ENCODE measurements at places on chromosomes 6 and 20.

DNA sequence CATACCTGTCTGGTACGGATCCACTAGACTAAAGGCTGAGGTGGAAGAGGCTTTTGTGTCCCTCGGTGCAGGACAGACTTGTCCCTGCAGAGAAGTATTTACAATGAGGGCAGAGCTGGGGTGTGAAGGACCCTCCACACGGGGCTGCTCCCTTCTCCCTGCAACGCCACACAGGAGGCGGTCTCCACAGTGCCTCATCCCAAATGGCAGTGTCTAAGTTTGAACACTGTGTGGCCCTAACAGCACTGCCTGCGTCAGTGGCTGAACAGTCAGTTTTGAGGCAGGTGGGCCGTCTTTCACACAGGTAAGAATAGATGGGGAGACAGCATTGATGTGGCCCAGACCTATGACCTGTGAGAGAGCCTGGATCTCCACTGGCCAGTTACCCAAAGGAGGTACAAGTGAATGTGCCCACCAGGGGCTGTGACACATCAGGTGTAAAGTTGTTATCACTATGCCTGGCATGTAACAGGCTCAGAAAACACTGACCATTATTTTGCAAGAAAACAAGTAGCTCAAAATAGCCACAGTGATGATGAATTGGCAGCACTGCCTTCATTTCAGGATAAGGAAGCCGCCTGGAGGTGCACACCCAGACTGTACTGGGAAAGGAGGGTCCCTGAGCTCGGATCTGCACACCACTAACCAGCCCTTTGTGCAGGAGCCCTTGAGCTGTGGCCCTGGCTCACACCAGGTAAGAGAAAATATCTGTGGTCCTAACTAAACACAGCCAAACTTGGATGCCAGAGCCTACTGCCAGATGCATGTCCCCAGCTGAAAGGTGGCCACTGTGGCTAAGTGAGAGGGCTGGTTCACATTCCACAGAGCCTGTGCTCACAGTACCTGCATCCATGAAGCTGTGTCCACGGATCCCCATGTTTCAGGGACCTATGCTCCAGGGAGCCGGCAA lies 246.7 kb downstream of the DLL1 start:
- DNase-seq, result no peak

GRCh38 chr20:50427719-50428083 lies 82.5 kb upstream of the PTPN1 start:
- DNase-seq, result no peak

DNA sequence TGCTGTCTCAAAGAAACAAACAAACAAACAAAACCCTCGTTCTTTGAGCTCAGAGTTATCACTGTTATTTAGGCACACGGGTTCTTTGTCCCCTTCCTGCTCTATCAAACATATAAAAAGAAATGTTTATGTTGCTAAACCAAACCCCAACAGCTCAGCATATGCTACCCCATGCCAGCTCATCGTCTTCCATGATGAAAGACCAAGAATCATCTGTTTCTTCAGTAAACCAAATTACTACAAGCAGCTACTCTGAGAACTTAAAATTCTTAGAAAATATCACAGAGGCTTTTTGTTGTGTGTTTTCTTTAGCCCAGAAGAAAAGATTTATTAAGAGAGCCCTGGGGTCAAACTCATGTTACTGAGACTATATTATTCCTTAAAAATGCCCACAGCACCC lies 4.7 kb downstream of the TRERF1 start:
- no peak for DNase-seq

DNA sequence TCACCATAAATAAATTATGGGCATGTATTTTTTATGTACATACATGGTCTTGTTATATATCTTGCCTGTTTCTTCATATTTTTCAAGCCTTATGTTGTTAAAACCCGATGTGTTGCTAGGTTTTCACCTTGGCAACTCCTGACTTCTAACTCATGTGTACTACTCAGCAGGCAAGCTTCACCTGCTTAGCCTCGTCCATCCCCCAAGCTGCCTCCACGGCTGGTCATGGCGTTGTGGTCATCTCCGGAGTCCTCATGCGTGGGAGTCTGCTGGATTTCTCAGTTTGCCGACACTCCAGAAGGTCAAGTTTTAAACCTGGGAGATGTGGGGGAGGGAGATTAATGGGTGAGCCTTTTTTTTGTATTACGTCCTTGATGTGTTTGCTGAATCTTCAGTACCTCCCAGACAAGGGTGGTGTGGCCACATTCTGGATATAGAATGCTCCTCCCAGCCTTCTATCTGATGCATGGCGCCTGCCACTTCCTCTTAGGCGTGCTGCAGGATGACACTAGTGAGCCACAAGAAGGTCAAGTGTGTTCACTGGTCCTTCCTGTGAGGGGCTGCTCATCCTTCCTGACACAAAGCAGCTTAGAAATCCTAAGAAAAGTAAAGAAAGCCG lies 26.6 kb upstream of the EDN3 start:
- DNase-seq, result no peak

- peak; percentile 89 for DNase-seq
Observed at GRCh38 chr6:3386374-3386857, 70.4 kb downstream of the SLC22A23 start.

DNA sequence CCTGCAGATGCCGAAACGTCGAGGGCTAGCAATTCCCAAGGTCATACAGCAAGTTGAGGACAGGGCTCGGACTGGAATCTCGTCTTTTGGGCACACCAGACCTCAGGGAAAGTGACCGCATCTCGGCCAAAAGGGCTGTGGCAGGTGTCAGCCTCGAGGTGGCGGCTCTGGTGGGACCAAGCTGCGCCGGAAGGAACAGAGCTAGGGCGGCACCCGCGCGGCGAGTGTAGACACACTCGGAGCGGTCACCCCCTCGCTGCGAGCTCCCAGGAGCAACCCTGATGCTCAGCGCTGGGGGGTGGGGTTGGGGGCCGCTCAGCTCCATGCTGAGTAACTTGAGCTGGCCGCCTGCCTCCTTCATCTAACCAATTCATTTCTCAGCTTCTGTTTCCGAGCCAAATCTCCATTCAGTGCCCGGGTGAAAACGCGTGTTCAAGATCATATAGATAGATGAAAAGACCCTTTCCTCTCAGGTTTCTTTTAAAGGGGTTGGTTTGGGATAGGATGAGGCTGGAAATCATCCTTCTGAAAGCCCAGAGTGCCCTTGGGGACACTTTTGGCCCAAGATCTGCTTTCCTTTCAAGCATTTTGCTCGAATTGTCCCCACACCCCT lies 2.2 kb upstream of the TUBB2B start:
- DNase-seq, result no peak

- DNase-seq, result no peak
Observed at GRCh38 chr6:78465059-78465634, 402.2 kb upstream of the IRAK1BP1 start.

- DNase-seq, result no peak
Observed at GRCh38 chr20:64093013-64093503, 8.9 kb upstream of the LKAAEAR1 start.

DNA sequence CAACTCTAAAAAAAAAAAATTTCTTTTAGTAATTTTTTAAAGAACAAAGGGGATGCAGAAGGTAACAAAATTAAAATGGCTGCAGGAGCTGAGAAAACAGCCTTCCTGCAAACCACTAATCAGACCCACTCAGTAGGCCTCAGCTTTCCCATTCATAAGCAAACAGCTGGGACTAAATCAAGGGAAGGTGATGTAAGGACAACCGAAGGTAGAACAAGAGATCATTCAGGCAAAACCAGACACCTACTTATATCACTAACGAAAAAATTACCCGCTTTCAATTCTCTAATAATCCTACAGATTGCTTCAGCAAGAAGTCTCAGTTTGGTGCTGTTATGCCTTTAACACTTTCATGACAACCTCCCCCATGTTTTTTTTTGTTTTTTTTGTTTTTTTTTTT lies 124.0 kb downstream of the ZMYND8 start:
- DNase-seq, result no peak

GRCh38 chr6:84791927-84792326 lies 27.5 kb upstream of the TBX18 start:
- DNase-seq, result no peak

DNA sequence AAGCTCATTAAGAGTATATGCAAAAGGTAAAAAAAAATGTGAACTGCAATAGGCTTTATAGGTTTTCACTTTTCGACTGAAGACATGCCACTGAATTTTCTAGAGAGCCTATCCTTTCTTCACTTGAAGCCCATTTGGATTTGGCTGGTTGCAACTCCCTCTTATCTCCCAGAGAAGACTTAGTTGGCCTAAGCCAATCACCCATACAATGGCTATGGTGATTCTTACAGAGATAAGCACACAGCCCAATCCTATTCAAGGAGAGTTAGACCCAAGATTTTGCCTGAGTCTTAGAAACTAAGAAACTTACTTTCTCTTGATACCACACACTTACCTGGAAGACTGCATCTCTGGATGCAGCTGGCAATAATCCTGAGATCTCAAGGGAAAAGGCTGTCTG lies 167.3 kb upstream of the PTCHD4 start:
- DNase-seq, result no peak

DNA sequence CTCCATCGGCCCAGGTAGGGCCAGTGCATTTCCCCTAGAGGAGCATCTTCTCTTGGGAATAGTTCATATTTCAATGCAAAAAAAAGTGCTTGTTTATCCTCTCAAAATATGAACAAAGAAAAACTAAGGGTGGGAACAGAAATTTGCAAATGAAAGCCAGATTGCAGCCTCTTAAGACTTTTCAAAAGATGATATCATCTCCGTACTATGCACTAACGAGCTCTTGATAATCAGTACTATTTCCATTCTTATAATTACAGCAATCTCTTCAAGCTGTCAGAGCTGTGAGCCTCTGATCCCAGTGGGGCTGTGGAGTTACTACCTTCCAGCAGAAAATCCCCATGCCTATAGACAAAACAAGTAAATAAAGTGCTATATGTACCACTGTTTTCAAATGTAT lies 77.1 kb downstream of the SOD2 start:
- DNase-seq, result no peak

GRCh38 chr6:36848658-36849441 lies 9.6 kb upstream of the CPNE5 start:
- DNase-seq, result no peak

DNA sequence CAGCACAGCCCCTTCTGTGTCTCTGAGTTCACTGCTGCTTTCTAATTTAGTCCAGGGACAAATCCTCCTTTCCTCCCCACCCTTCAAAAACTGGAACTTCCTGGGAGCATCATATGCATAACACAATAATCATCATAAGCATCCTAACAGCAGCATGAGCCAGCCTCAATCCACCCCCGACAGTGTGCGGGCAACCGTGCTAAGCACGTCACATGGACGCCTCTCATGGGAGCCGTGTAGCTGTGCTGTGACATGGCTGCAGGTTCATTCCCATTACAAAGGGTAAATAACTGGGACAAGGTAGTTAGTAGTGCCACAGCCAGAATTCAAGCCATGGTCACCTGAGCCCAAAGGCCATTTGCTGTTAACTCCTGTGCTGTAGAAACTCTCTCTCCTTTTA lies 24.5 kb upstream of the ULBP3 start:
- no peak for DNase-seq

GRCh38 chr6:7261852-7262461 lies 51.0 kb downstream of the SSR1 start:
- no peak for DNase-seq

GRCh38 chr20:32354592-32355416 lies 3.3 kb upstream of the ASXL1 start:
- DNase-seq, result no peak

DNA sequence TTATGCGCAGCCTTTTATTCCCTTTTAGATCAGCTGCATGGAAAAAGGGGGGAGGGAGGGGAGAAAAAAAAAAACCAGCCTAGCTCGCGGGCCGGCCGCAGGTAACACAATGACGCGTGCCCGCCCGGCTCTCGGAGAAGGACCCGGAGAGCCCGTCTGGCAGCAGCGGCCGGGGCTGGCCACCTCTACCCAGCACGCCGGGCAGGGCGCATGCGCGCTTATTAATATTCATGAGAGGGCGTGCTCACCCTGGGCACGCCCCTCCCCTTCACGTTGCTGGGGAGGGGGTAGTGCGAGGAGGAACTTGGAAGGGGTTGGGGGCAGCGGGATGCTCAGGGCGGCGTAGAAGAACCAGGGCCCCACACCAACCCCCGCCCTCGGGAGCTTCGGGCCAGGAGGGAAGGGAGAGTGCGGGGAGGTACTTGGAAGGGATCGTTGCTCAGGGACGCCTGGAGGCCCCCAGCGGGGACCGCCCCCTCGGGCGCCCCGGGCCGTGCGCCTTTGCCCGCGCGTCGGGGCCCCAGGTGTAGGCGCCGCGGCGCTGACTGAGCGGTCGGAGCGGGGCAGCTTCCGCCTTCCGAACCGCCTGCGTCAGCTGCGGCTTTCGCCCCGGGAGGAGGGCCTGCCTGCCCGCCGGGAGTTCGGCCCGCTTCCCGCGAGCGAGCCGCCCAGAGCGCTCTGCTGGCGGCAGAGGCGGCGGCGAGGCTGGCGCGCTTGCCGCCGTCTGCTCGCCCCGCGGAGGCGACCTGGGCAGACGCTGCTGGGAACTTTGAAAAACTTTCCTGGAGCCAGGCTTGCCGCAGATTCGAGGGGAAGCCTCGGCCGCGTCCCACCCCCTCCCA lies at the start of gene JAG1:
Gene JAG1 (minus strand): TSS at position 158 of the 842 bp plus-strand sequence. CDS start 469 bp downstream, outside the sequence.
- DNase-seq, result peak; percentile 77

DNA sequence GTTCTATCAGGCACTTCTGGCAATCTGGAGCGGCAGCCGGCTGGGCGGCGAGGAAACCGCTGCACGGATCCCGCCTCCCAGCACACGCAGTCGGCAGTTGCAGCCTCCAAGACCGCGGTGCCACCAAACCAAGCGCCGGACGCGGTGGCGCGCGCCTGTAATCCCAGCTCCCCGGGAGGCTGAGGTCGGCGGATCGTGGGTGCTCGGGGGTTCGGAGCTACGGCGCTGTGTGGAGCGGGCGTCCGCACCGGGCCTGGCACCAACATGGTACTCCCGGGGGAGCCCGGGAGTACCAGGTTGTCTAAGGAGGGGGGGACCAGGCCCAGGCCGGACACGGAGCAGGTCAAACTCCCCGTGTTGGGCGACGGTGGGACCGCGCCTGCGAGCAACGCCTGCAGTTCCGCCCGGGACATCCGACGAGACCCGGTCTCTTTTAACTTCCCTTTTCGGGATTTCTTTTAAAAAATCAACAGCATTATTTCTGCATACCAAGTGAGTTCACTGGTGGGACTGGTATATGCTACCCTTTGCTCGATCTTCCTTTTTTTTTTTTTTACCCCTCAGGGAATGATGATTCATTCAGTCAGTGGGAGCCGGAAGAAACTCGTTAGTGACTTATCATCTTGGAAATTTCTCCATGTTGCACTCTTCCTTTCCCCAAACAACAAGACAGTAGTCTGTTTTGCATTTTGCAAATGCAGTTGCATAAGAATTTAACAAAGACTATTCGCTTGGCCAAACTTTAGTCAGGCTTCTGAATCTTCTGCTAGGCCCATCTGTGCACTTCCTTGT lies 27.6 kb downstream of the ZNF311 start:
- no peak for DNase-seq

GRCh38 chr6:39330476-39330875 lies 8.0 kb upstream of the KCNK16 start:
- no peak for DNase-seq

- no peak for DNase-seq
Observed at GRCh38 chr6:116876635-116877611, at the start of gene RFX6. RFX6 (plus strand) TSS chr6:116877242; CDS start chr6:116877276, 34 bp downstream.

- peak; percentile 23 for DNase-seq
Observed at GRCh38 chr20:45059022-45059728, 41.8 kb downstream of the KCNS1 start.

- DNase-seq, result no peak
Observed at GRCh38 chr6:139175389-139175948, 40.6 kb downstream of the HECA start.

- DNase-seq, result no peak
Observed at GRCh38 chr20:50518270-50518721, 8.1 kb downstream of the PTPN1 start.

GRCh38 chr6:90508753-90509152 lies 78.1 kb downstream of the MAP3K7 start:
- DNase-seq, result no peak
